ENCODE measurements at places on chromosomes 7 and 10. TPM values are rescaled to one million over a fixed set of nuclear protein-coding genes. Genes with fewer than 3 reads are reported as not detected.

PVRIG gene
- total RNA-seq, result not detected

AKR1B15 gene
- total RNA-seq, result not detected

ODAD2 gene
- total RNA-seq, result 1.5 TPM

RNF133 gene
- total RNA-seq, result 0.50 TPM

LLCFC1 gene
- not detected for total RNA-seq

OR6V1 gene
- not detected for total RNA-seq

AOC1 gene
- total RNA-seq, result not detected

MYH16 gene
- total RNA-seq, result not detected

LEP gene
- total RNA-seq, result 2.8 TPM

RASSF4 gene
- total RNA-seq, result 11.4 TPM

FXYD4 gene
- total RNA-seq, result not detected

EVX1 gene
- total RNA-seq, result not detected

TAF3 gene
- 1.5 TPM for total RNA-seq

HTR5A gene
- not detected for total RNA-seq

ACBD7 gene
- total RNA-seq, result under 0.01 TPM

ACTR3C gene
- total RNA-seq, result 0.50 TPM

CH25H gene
- total RNA-seq, result 8.2 TPM

GCC1 gene
- total RNA-seq, result 39.0 TPM

ZEB1 gene
- 172 TPM for total RNA-seq

TDRD1 gene
- total RNA-seq, result not detected

ANKRD1 gene
- under 0.01 TPM for total RNA-seq

DDC gene
- not detected for total RNA-seq

ARF5 gene
- 105 TPM for total RNA-seq

HBP1 gene
- 127 TPM for total RNA-seq

CALML3 gene
- total RNA-seq, result not detected

GIMAP1 gene
- under 0.01 TPM for total RNA-seq

CCZ1B gene
- total RNA-seq, result 44.4 TPM

NACAD gene
- total RNA-seq, result 1.3 TPM

MYL7 gene
- total RNA-seq, result not detected

MCM7 gene
- total RNA-seq, result 16.7 TPM

CDNF gene
- 1.5 TPM for total RNA-seq

WEE2 gene
- total RNA-seq, result not detected

PLAC9 gene
- 16.7 TPM for total RNA-seq

DNAH11 gene
- total RNA-seq, result 0.33 TPM

SPDYE11 gene
- not detected for total RNA-seq

CFAP43 gene
- under 0.01 TPM for total RNA-seq

HABP2 gene
- total RNA-seq, result not detected

RPA3 gene
- 14.9 TPM for total RNA-seq

MACC1 gene
- 0.26 TPM for total RNA-seq

UNCX gene
- not detected for total RNA-seq

NHLRC2 gene
- total RNA-seq, result 8.5 TPM

NANOS1 gene
- total RNA-seq, result 1.2 TPM

FAM237B gene
- total RNA-seq, result not detected

SLC13A1 gene
- total RNA-seq, result not detected

SDK1 gene
- 8.6 TPM for total RNA-seq

CYP2W1 gene
- not detected for total RNA-seq

KLF14 gene
- under 0.01 TPM for total RNA-seq

THNSL1 gene
- total RNA-seq, result 5.6 TPM

STEAP1B gene
- 10.3 TPM for total RNA-seq

LRIT1 gene
- not detected for total RNA-seq
